Thoracic aorta (tissue), 2 donors: ENCODE measurements at places on chromosomes 5 and 9. TPM values are rescaled to one million over a fixed set of nuclear protein-coding genes. Genes with fewer than 3 reads are reported as not detected.

Gene PCDHB7
- 4.2 TPM for total RNA-seq

DNA sequence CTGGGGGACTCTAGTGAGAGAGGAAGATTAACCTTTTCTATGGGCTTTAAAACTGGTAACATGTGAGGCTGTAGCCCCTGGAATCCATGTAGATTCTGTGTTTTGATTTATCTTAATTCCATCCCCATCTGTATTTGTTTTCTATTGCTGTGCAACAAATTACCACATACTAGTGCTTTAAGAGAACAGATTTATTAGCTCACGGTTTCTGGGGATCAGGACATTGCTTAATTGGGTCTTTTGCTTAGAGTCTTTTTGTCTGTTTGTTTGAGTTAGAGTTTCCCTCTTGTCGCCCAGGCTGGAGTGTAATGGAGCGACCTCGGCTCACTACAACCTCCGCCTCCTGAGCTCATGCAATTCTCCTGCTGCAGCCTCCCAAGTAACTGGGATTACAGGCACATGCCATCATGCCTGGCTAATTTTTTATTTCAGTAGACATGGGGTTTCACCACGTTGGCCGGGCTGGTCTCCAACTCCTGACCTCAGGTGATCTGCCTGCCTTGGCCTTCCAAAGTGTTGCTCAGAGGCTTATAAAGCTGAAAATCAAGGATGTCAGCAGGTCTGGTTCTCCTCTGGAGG is 29.9 kb upstream of the GNA14 start:
- peaks cover 12% of the 10 kb centered on the region for H3K4me1 ChIP-seq
- H3K36me3 ChIP-seq = no peaks in the 10 kb centered on the region
- H3K27ac ChIP-seq = no peak overlapping the region
- H3K4me3 ChIP-seq = no peak overlapping the region
- no peak for DNase-seq
- no peaks in the 10 kb centered on the region for H3K27me3 ChIP-seq

Gene C9orf50
- total RNA-seq = not detected

GRCh38 chr5:123035918-123036390 is 571 bp downstream of the PPIC start:
- peak; percentile 27 for DNase-seq
- H3K27ac ChIP-seq = peak overlapping the region; percentile 94
- H3K4me3 ChIP-seq = peak overlapping the region; percentile 90
- peaks cover 7% of the 10 kb centered on the region for H3K4me1 ChIP-seq

Gene PCDHA3
- 0.68 TPM for total RNA-seq

Gene BTNL3
- not detected for total RNA-seq

GRCh38 chr9:2337627-2338026 is 284.0 kb upstream of the VLDLR start:
- no peak overlapping the region for H3K4me3 ChIP-seq
- no peaks in the 10 kb centered on the region for H3K4me1 ChIP-seq
- H3K36me3 ChIP-seq = no peaks in the 10 kb centered on the region

Gene FAM81B
- total RNA-seq = not detected

DNA sequence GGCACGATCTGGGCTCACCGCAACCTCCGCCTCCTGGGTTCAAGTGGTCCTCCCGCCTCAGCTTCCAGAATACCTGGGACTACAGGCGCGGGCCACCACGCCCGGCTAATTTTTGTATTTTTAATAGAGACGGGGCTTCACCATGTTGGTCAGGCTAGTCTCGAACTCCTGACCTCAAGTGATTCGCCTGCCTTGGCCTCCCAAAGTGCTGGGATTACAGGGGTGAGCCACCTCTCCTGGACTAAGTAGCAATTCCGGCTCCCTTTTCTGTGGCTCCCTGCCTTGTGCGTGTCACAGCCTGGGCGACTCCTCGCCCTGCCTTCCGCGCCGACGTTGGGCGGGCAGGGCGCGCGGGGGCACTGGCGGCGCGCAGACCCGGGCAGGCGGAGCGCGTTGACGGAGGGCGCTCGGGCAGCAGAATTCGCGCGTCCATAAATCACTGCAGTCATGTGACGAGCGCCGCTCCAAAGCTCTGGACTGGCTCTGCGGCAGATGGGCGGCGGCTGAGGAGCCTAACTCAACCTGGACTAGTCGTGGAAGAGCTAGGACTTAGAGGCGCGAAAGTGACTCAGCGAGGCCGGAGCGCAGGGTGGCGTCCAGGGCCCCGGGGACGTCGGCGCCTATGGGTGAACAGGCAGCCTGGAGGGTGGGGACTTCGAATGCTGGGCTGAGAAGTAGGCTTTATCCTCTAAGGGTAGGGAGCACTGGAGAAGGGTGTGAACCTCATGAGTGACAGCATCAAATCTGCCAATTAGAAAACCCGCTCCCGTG is 1.4 kb upstream of the CIZ1 start:
- peak; percentile 66 for DNase-seq
- no peaks in the 10 kb centered on the region for H3K27me3 ChIP-seq
- H3K27ac ChIP-seq = peak overlapping the region; percentile 92
- H3K4me3 ChIP-seq = peak overlapping the region; percentile 92
- H3K36me3 ChIP-seq = peaks cover 5% of the 10 kb centered on the region
- H3K4me1 ChIP-seq = peaks cover 11% of the 10 kb centered on the region

DNA sequence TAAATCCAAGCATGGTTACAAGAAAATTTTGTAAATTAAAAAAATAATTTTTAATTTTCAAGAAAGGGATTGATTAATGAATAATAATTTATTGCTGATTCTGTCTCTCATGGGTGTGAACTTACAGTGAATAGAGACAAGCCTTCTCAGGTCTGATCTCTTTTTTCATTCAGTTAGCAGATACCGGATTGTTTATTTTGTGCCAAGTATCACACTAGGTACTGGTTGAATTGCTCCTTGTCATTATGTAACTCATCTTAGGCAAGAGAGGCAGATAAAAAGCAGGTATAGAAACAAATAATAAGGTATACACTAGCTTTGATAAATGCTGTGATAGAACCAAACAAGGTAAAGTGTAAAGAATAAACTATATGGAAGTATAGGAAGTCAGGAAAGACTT is 283.3 kb downstream of the PJA2 start:
- no peak overlapping the region for H3K4me3 ChIP-seq
- no peaks in the 10 kb centered on the region for H3K4me1 ChIP-seq
- H3K27me3 ChIP-seq = no peaks in the 10 kb centered on the region
- H3K27ac ChIP-seq = no peak overlapping the region
- no peaks in the 10 kb centered on the region for H3K36me3 ChIP-seq

- no peak for DNase-seq
- H3K36me3 ChIP-seq = no peaks in the 10 kb centered on the region
- no peaks in the 10 kb centered on the region for H3K27me3 ChIP-seq
- H3K4me3 ChIP-seq = no peak overlapping the region
Measured at GRCh38 chr5:167049771-167050567, 1241.5 kb upstream of the WWC1 start.

DNA sequence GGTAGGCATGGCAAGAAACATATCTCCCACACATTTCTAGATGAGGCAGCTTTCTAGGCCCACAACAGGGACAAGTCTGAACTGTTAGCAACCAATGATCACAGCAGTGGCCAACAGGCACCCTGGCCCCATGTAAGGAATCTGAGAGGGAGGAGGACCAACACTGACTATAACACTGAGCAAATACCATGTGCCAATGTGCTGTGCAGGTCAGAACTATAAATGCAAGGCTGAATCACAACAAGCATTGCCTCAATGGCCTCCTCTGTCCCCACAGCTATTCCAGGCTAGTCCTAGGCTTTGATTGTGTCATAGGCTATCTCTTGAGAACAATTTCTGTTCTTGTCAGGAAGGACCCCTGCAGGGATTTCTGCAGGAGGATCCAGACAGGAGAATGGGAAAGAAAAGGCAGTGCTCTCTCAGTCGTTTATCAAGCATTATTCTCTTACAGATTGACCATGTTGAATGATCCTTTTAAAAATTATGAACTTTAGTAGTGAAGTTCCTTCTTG is 221.2 kb downstream of the TLE1 start:
- H3K4me1 ChIP-seq = no peaks in the 10 kb centered on the region
- H3K27ac ChIP-seq = no peak overlapping the region
- H3K27me3 ChIP-seq = no peaks in the 10 kb centered on the region
- H3K4me3 ChIP-seq = no peak overlapping the region
- no peaks in the 10 kb centered on the region for H3K36me3 ChIP-seq
- DNase-seq = no peak

DNA sequence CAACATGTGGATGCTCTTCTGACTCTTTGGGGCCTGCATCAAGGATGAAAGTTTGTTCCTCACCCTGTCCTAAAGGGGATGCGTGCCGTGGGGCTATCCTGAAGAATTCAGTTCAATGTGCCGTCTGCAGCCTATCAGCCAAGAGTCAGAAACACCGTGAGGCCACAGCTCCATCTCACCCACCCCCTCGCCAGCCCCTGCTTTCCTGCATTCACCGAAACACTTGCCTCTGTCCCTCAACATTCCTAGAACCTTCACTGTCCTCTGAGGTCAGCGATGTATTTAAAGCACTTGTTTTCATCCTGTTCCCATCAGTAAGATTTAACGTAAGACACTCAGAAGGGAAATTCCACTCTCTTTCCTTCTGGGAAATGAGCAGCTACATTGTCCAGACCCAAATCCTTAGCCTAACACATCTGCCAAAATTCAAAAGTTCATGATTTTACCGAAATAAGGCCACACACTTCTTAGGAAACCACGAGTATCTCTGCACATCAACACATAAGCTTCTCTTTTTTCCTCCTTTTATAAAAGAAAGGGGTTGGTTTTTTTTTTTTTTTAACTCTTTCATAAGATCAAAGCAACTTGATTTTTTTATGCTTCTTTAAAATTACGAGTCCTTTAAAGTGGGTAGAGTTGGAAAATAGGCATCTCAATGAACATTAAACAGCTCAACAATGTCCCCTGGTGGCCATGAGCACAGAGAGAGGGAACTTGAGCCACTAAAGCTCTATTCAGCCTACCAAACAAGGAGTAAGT is 100.7 kb downstream of the SUSD1 start:
- no peaks in the 10 kb centered on the region for H3K27me3 ChIP-seq
- no peaks in the 10 kb centered on the region for H3K36me3 ChIP-seq
- no peak overlapping the region for H3K4me3 ChIP-seq
- no peak overlapping the region for H3K27ac ChIP-seq
- peaks cover 4% of the 10 kb centered on the region for H3K4me1 ChIP-seq

- no peak overlapping the region for H3K4me3 ChIP-seq
- no peaks in the 10 kb centered on the region for H3K27me3 ChIP-seq
- DNase-seq = no peak
- no peak overlapping the region for H3K27ac ChIP-seq
- H3K4me1 ChIP-seq = no peaks in the 10 kb centered on the region
Measured at GRCh38 chr5:141951332-141951781, 6.6 kb downstream of the PCDH12 start.

GRCh38 chr5:114176356-114176755 is 185.5 kb upstream of the KCNN2 start:
- no peak overlapping the region for H3K27ac ChIP-seq
- H3K4me1 ChIP-seq = no peaks in the 10 kb centered on the region
- no peak overlapping the region for H3K4me3 ChIP-seq
- DNase-seq = no peak
- H3K36me3 ChIP-seq = no peaks in the 10 kb centered on the region

Gene DIPK1B
- 4.8 TPM for total RNA-seq

Gene SNCAIP
- total RNA-seq = 8.5 TPM

- no peak overlapping the region for H3K27ac ChIP-seq
- no peaks in the 10 kb centered on the region for H3K4me1 ChIP-seq
- no peaks in the 10 kb centered on the region for H3K36me3 ChIP-seq
- no peak for DNase-seq
- H3K4me3 ChIP-seq = no peak overlapping the region
Measured at GRCh38 chr9:37984278-37984671, 80.3 kb upstream of the SLC25A51 start.

Gene UNC5A
- total RNA-seq = not detected

DNA sequence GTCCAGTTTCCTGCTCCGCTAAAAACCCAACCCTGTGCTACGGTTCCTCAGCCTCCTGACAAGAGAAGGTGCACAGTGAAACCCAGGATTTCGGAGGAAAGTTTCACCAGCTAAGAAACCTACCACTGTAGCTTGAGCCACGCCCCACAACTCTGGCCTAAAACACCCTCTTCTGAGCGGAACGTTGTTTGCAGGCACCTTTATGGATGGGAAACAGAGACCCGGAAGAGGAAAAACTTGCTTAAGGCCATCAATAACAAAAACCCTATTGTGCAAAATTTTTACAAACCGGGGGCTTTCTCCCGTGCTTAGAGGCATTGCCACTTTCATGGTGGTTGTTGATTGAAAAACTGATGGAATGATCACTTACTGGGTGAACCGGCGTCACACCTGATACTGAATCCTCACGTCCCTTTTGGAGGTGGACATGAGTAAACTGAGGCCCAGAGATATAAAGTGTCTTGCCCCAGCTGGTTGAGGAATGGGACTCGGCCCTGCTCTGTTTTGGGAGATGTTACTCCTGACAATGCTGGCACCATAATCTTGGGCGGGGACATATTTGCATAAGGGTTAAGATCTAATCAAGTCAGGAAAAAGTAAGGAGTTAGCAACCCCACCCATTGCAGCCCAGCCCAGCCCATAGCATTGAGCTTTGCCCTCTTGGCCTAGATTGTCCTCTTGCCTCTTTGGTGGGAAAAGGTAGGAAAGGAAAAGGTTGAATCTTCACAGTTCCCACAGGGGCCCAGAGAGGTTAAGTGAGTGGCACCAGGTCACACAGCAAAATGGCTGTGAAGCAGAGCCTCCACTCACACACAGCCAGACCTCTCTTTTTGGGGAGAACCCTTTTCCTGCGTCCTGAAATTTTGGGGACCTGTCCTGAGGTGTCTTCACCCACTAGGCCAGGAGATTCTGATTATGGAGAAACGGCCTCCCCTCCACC is 23.2 kb upstream of the PTGS1 start:
- H3K4me3 ChIP-seq = peak overlapping the region; percentile 82
- no peaks in the 10 kb centered on the region for H3K27me3 ChIP-seq
- no peak overlapping the region for H3K27ac ChIP-seq
- DNase-seq = no peak
- H3K36me3 ChIP-seq = no peaks in the 10 kb centered on the region

DNA sequence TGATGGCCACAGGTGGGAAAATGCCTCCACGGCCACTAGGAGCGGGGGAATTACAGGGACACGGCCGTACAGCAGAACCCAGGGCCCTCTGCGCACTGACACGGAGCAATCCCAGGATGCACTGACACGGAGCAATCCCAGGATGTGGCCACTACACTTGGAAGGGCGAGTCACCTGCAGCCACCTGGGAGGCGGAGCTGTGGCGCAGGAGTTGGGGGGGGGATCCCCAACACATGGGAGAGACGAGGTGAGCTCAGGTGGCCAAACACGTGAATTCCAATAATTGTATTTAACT is 6.8 kb downstream of the CLPTM1L start:
- DNase-seq = no peak
- H3K4me1 ChIP-seq = no peaks in the 10 kb centered on the region
- H3K36me3 ChIP-seq = peaks cover 66% of the 10 kb centered on the region
- H3K27me3 ChIP-seq = no peaks in the 10 kb centered on the region

GRCh38 chr5:109454731-109455505 is 45.1 kb upstream of the PJA2 start:
- no peaks in the 10 kb centered on the region for H3K36me3 ChIP-seq
- H3K27me3 ChIP-seq = no peaks in the 10 kb centered on the region
- no peak for DNase-seq
- H3K27ac ChIP-seq = peak overlapping the region; percentile 79
- peak overlapping the region; percentile 51 for H3K4me3 ChIP-seq
- peaks cover 29% of the 10 kb centered on the region for H3K4me1 ChIP-seq
